Activated CD8-positive, alpha-beta T cell treated with anti-CD3 and anti-CD28 coated beads, Interleukin-2, amount 10 ng/mL, durations not matched to agents 7 days and 5 days (primary cell): ENCODE measurements at places on chromosomes 5 and 9. TPM values are rescaled to one million over a fixed set of nuclear protein-coding genes. Genes with fewer than 3 reads are reported as not detected.

Gene MAP1B
- total RNA-seq: 0.03 TPM

Gene ACOT12
- total RNA-seq: not detected

Gene PCDHB3
- not detected for total RNA-seq

Gene CCNJL
- 0.23 TPM for total RNA-seq

Gene RCL1
- 16.8 TPM for total RNA-seq
